ENCODE measurements at places on chromosomes 1 and 21.

DNA sequence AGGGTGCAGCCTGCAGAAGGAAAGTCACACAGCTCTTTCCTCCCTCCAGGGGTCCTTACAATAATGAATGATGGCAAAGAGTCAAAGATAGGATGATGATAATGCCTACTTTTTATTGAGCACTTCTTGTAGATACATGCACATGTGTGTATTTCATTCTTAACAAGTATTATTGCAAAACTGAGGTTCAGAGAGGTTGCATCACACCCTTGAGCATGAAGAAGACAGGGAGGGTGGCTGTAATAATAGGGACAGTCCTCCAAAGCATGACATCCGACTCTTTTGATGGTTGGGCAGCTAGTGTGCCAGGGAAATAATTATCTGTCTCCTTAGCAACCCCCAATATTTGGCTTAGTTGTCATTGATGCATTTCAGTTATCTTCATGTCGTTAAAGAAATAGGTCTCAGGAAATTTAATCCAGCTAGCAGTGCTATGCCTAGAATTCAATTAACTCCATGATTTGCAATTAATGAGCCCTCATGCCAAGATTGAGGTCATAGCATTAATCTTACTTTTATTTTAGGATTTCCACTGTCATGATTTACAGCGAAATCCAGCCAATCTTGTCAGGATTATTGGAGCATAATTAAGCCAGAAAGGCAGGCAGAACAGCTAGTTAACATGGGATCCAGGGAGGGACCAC, 35.0 kb downstream of the DNAJC6 start:
- DNase-seq: no peak

- peak; percentile 59 for DNase-seq
Observed at GRCh38 chr1:2466958-2467554, 9.0 kb upstream of the PLCH2 start.

GRCh38 chr1:97603776-97604175, 317.1 kb downstream of the DPYD start:
- peak; percentile 12 for DNase-seq

- no peak for DNase-seq
Observed at GRCh38 chr1:183443011-183443410, 24.8 kb upstream of the NMNAT2 start.

GRCh38 chr1:229119876-229120275, 151.0 kb upstream of the RAB4A start:
- no peak for DNase-seq

- no peak for DNase-seq
Observed at GRCh38 chr1:164256456-164256855, 302.5 kb upstream of the PBX1 start.

- no peak for DNase-seq
Observed at GRCh38 chr1:217568200-217568599, 62.7 kb downstream of the GPATCH2 start.

DNA sequence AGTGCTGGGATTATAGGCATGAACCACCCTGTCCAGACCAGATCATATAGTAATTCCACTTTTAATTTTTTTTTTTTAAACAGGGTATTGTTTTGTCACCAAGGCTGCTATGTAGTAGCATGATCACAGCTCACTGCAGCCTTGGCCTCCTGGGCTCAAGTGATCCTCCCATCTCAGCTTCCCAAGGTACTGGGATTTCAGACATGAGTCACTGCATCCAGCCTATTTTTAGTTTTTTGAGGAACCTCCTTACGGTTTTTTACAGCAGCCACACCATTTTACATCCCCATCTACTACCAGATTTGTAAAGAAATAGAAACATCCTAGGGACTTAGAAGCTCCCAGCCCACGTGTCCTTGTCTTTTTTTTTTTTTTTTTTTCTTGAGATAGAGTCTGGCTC, 24.0 kb downstream of the L1TD1 start:
- DNase-seq: no peak

DNA sequence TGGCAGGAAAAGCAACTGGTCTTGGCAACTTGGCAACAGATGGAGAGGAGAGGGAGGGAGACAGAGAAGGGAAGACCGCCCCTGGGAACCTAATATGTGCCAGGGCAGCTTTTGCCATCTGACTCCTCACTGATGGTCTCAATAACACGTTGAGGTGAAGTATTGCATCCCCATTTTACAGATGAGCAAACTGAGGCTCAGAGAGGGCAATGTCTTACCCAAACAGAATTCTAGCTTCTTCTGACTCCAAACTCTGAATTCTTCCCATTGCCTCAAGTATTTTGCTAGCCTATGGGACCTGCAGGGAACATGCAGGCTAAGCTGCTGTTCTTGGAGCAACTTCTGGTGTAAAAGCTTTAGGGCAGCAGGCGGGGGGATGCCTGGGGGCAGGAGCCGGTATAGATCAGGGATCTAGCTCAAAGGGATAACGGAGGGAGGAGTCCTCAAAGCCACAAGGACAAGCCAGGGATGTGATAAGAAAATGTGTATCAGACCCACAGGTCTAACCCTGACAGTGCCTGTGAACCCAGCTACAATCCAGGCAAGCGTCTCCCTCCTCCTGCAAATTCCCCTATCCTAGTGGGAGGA, 7.2 kb upstream of the GUCA2A start:
- no peak for DNase-seq

GRCh38 chr1:119375366-119375765, 6.8 kb downstream of the HAO2 start:
- no peak for DNase-seq

DNA sequence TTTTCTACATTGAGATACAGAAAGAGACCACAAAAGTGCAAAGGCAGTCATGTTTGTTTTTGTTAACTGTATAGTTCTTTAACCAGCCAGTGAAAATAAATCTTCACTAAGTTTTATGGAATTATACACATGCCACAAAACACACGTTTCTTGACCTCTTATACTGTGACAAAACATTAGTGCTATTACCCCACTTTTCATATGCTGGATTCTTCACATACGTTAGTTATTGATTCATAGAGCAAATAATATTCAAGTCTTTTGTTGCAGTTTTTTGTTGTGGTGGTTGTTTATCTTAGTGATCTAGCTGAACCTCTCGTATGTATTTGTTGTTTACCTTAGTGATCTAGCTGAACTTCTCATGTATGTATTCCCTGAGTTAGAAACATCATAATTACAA, 28.0 kb downstream of the LYPLAL1 start:
- DNase-seq: no peak

- DNase-seq: no peak
Observed at GRCh38 chr1:215243345-215244054, 161.0 kb downstream of the KCNK2 start.

DNA sequence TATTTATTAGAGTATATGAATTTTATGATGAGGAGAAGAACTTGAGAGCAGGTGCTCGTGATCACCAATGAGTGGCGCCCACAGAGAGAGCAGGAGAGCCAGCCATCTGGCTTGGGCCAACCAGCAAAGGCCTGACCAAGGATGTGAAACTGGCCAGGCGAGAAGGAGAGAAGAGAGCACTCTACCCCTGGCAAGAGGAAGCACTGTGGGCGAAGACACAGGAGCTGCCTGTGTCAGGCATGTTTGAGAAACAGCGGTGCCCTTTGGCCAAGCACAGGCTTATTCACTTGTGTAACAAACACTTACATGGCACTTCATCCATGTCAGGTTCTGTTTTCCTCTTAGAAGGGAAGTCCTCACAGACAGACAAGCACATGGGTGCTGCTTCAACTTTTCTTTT, 4.2 kb upstream of the SIPA1L2 start:
- DNase-seq: peak; percentile 71

- no peak for DNase-seq
Observed at GRCh38 chr1:15388201-15388880, 21.3 kb upstream of the EFHD2 start.

DNA sequence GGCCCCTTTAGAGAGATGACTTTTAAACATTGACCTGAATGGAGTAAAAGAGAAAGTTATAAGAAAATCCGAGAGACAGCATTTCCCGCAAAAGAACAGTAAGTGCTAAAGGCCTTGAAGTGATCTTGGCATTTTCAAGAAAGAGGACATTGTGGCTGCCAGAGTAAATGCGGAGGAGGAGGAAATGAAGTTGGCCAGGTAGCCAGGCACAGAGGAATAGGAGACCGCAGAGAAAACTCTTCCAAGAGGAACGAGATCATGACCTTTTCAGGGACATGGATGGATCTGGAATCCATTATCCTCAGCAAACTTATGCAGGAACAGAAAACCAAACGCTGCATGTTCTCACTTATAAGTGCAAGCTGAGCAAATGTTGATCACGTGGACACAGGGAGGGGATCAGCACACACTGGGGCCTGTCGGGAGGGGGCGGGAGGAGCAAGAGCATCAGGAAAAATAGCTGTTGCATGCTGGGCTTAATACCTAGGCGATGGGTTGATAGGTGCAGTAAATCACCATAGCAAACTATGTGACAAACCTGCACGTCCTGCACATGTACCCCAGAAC, 49.7 kb downstream of the EEIG2 start:
- DNase-seq: no peak

DNA sequence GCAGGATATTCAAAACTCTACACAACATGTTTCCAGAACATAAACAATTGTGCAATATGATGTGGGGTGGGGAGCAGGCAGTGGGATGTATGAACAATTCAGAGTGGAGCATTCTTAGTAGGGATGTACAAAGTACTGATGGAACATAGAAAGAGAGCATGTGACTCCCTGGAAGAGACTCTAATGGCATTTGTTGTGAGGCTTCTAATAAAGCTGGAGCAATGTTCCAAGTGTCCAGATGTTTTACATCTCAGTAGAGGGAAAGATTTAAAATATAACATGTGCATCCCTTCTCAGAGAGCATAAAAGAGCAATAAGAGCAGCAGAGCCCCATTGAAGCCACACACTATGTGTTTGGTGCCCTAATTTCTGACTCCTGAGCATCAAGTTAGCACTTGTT, 116.5 kb downstream of the BRINP2 start:
- DNase-seq: no peak

DNA sequence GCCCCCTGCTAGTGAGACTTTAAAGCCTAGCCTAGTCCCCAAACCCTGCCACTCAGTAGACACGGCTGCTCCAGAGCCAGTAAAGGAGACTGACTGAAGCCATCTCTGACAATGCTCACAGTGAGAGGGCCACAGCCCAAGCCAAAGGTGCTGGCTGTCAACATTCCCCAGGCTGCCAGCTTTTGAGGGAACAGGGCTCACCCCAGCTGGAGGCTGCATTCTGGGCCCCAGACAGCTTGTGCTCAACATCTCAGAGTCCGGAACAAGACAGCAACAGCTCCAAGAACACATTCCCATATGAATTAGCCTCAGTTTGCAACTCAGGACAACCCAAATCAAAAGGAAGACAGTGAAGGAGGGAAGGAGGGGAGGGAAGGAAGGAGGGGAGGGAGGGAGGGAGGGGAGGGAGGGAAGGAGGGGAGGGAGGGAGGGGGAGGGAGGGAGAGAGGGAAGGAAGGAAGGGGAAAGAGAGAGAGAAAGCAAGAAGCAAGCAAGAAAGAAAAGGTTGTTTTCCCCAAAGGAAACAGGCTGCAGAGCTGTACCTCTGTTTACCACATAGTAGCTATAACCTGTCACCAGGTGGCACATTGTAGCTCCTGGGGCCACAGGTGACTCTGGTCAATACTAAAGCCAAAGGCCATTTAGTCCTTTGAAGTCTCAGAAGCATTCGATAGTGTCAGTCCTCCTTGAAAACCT, 5.4 kb downstream of the ARTN start:
- no peak for DNase-seq

DNA sequence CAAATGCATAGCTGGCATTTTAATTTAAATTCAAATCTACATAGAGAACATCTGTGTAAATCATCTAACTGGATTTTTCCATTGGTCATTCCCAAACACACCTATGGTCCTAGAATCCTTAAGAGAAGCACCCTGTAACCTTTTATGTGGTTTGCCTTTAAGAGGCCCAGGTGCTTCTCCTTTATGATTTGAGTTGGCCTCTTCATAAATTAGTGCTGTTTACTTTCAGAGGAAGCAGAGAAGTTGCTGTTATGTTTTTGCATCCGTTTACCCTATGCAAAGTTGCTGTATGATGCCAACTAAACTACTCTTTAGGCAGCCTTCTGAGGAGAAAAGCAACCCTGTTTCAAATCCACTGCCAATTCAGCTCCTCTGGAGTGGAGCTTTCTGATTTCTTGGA, 193.8 kb downstream of the HS2ST1 start:
- DNase-seq: no peak

GRCh38 chr1:176801514-176802020, 338.6 kb downstream of the PAPPA2 start:
- no peak for DNase-seq

DNA sequence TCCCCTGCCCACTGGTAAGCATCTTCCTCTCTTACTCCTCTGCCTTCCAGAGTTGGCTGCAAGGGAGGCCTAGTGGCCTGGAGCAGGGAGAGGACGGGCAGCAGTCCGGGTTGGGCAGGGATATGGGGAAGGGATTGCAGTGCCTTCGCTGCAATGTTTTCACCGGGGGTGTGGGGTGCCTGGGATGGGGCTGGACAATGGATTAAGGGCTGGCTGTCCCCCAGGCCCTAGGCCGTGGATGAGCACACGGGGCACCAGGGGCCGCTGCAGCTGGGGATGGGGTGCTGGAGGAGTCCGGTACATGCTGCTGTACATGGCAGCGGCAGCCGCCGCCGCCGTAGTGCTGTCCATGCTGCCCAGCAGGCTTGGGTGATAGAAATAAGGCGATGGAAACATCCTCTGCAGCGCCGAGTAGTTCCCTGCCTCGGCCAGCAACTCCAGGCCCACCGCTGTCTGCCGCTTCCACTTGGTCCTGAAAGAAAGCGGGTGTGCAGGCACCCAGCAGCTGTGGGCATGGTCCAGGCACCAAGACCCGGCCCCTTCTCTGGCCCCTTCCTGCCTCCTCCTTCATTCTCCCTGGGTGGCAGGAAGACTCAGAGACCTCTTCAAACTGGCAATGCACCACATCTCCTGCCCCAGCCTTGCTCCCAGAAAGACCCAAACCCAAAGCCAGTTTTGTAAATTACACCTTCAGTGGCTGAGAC, 4.8 kb downstream of the BARHL2 start:
- no peak for DNase-seq

DNA sequence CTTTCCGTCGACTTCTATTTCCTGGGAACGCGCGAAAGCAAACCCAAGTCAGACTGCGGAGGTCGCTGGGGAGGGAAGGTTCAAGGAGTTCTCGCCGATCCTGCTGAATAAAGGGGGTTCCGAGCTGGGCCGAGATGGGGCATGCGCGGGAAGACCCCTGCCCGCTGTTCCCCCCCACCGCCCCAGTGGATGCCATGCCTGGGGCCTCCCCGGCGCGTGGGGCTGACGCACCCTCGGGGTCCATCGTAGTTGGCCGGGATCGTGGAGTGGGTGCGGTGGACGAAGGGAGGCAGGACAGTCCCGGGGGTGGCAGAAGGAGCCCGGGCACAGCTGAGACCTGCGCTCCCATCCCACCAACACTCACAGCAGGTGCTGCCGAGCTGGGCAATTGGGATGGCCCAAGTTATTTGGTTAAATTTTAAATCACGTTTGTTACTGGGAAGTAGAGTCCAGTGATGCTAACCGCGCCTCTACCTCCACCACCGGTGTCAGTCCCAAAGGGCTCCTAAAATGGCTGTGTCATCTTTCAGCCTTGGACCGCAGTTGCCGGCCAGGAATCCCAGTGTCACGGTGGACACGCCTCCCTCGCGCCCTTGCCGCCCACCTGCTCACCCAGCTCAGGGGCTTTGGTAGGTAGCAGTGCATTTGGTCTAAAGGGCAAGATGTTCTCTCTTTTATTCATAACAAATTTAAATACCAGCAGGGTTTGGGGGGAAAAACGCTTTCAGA, 801 bp downstream of the MX1 start:
- DNase-seq: no peak
